ENCODE measurements at places on chromosomes 1 and 21. TPM values are rescaled to one million over a fixed set of nuclear protein-coding genes. Genes with fewer than 3 reads are reported as not detected.

The PTAFR gene
- 0.10 TPM for total RNA-seq

The GJB5 gene
- not detected for total RNA-seq

The C1orf174 gene
- 22.3 TPM for total RNA-seq

The ATP1A4 gene
- total RNA-seq = not detected

The SLAMF1 gene
- not detected for total RNA-seq

The EPHB2 gene
- 39.2 TPM for total RNA-seq

The GPR3 gene
- total RNA-seq = 2.0 TPM

The GOLT1A gene
- total RNA-seq = 4.2 TPM

The TACSTD2 gene
- total RNA-seq = not detected

The CHRNB2 gene
- total RNA-seq = 0.71 TPM

The ST6GALNAC3 gene
- total RNA-seq = 0.52 TPM

The ALX3 gene
- total RNA-seq = not detected

The PIGM gene
- total RNA-seq = 4.8 TPM

The SH2D1B gene
- 0.10 TPM for total RNA-seq

The ZNF496 gene
- total RNA-seq = 17.5 TPM

The POU3F1 gene
- not detected for total RNA-seq

The C8B gene
- total RNA-seq = not detected

The LIX1L gene
- total RNA-seq = 9.0 TPM

The OXCT2 gene
- 0.49 TPM for total RNA-seq

The MRAP gene
- not detected for total RNA-seq

The TTLL10 gene
- total RNA-seq = not detected

The BRINP2 gene
- total RNA-seq = 0.54 TPM

The GJC2 gene
- total RNA-seq = 0.32 TPM

The CNR2 gene
- 0.02 TPM for total RNA-seq

The CAPZB gene
- 247 TPM for total RNA-seq

The FNDC5 gene
- 0.32 TPM for total RNA-seq

The CLCNKB gene
- 0.10 TPM for total RNA-seq

The TRAPPC3 gene
- total RNA-seq = 83.7 TPM

The GSTM1 gene
- total RNA-seq = not detected

The LSS gene
- 15.6 TPM for total RNA-seq

The MAP1LC3C gene
- total RNA-seq = not detected

The PKP1 gene
- total RNA-seq = 0.03 TPM

The SELL gene
- total RNA-seq = 0.15 TPM

The PRAMEF1 gene
- total RNA-seq = not detected

The KPRP gene
- total RNA-seq = not detected

The OPRD1 gene
- 0.02 TPM for total RNA-seq

The TMEM79 gene
- 6.0 TPM for total RNA-seq

The RGS18 gene
- not detected for total RNA-seq

The SIM2 gene
- 5.3 TPM for total RNA-seq

The TLR5 gene
- total RNA-seq = 0.05 TPM

The LCE1F gene
- not detected for total RNA-seq

The PYHIN1 gene
- not detected for total RNA-seq

The MECR gene
- total RNA-seq = 18.0 TPM

The WNT9A gene
- 8.5 TPM for total RNA-seq

The ARHGAP30 gene
- not detected for total RNA-seq

The PCBP3 gene
- 1.5 TPM for total RNA-seq

The SPATA1 gene
- 1.3 TPM for total RNA-seq

The TAS1R1 gene
- total RNA-seq = not detected

The INAVA gene
- 43.6 TPM for total RNA-seq

The ADCY10 gene
- total RNA-seq = not detected

The CLEC20A gene
- total RNA-seq = not detected

The SYPL2 gene
- 0.10 TPM for total RNA-seq

The CD84 gene
- not detected for total RNA-seq

The LCA5L gene
- 1.2 TPM for total RNA-seq

The CHODL gene
- total RNA-seq = not detected

The AIM2 gene
- not detected for total RNA-seq

The UMODL1 gene
- not detected for total RNA-seq
